Activated CD8-positive, alpha-beta memory T cell treated with anti-CD3 and anti-CD28 coated beads, Interleukin-2, amount 50 U/mL, for 4 hours (primary cell): ENCODE measurements at places on chromosomes 7 and 10.

- no peak for DNase-seq
Observed at GRCh38 chr7:97019710-97020225, 4.9 kb downstream of the DLX5 start.

- DNase-seq = no peak
Observed at GRCh38 chr10:130066743-130067142, 43.9 kb downstream of the C10orf143 start.

GRCh38 chr10:9010931-9011670 is 956.6 kb downstream of the GATA3 start:
- no peak for DNase-seq

GRCh38 chr7:51121931-51122425 is 194.6 kb downstream of the COBL start:
- no peak for DNase-seq
